ENCODE measurements at places on chromosomes 3 and 15.

- DNase-seq, result no peak
These were observed 63.5 kb downstream of the EPHB1 start for GRCh38 chr3:134858441-134859035.

- peak; percentile 66 for DNase-seq
These were observed 1.0 kb upstream of the MYL3 start for GRCh38 chr3:46864061-46864881.

DNA sequence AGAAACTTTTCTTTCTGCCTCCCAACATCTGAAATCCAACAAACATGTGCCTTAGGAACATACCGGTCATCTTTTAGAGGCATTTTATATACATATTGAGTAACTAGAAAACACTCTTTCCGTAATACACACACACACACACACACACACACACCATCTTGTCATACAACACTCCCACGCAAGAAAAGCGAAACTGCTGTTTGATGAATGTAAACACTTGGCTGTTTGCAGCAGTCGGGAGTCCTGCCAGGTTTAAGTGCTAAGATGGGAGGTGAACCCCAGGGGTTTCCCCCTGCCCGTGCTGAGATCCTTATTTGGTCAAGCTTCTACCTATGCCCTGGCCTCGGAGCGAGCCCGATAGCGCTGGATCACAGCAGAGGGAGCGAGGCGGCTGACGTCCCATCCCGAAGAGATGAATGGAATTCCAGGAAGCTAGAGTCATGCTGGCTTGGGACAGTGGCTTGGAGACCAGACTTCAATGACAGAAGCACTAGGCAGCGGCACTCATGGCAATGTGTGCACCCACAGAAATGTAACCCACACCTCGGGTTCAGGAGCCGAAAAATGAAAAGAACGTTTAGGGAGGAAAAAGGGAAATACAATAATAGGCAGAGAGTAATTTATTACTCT is 1.3 kb upstream of the THBS1 start:
- DNase-seq, result no peak

- no peak for DNase-seq
These were observed 234.8 kb downstream of the CHST2 start for GRCh38 chr3:143354342-143354741.

GRCh38 chr3:23747841-23748240 is 57.9 kb upstream of the UBE2E1 start:
- no peak for DNase-seq

- DNase-seq, result no peak
These were observed 57.3 kb downstream of the GPR171 start for GRCh38 chr3:151145713-151146070.

- DNase-seq, result no peak
These were observed 221.5 kb upstream of the BHLHE40 start for GRCh38 chr3:4757575-4758248.

DNA sequence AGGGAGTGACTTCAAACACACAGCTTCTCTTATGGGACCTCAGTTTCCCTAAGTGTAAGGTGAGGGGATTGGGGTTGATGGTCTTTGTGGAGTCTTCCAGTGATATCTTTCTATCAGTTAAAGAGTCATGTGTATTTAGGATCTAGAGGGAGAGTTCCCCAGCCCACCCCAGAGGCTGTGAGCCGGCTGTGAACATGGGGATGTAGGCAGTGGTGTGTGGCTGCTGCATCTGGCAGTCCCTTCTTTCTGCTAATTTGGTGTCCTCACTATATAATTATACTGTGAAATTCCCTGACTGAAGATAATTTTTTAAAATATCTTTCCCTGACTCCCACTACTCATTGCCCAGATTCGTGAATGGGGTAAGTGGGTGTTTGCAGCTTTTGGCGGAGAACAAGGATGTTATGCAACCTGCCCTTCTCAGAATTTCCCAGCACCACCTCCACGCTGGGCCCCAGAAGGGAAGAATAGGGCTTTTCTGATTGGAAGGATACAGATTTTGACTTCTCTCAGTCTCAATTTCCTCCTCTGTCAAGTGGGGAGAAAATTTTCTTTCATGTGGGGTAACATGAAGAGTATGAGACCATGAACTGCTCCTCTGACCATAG is 79.0 kb upstream of the RASGRF1 start:
- DNase-seq, result no peak

GRCh38 chr3:160128056-160128455 is 97.2 kb upstream of the C3orf80 start:
- no peak for DNase-seq

GRCh38 chr15:38228618-38229017 is 24.0 kb upstream of the SPRED1 start:
- no peak for DNase-seq

DNA sequence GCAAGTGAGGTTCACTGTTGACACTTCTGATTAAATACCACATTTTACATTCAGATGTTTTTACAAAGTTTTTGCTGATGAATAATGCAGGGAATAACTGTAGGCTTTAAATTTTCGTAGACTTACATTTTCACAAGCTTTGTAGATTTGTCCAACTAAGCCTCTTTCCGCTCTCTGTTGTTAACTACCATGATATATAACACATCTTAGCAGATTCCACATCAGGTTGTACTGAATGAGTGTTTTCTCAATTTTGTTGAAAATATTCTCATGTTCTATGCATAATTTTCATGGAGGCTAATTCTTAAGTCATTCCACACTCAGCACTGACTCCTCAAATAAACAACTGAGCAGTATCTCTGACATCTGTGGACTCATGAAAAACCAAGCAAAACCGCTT is 168.3 kb downstream of the RSRC1 start:
- DNase-seq, result no peak

DNA sequence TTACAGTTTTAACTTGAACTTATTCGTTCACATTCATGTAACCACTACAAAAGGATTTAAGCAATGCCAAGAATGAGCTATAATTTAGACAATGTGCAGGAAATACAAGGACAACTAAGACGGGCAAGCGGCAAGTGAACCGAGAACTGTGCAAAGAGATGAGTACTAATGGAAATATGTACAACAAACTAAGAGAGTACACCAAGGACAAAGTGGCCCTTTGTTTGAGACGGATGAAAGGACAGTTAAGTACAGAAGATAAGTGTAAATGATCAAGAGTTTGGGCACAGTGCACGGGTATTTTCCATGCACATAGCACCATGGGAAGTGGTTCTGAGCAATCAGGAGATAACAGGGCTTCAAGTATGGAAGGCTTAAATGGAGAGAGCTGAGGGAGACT is 281.7 kb downstream of the ROBO2 start:
- no peak for DNase-seq

DNA sequence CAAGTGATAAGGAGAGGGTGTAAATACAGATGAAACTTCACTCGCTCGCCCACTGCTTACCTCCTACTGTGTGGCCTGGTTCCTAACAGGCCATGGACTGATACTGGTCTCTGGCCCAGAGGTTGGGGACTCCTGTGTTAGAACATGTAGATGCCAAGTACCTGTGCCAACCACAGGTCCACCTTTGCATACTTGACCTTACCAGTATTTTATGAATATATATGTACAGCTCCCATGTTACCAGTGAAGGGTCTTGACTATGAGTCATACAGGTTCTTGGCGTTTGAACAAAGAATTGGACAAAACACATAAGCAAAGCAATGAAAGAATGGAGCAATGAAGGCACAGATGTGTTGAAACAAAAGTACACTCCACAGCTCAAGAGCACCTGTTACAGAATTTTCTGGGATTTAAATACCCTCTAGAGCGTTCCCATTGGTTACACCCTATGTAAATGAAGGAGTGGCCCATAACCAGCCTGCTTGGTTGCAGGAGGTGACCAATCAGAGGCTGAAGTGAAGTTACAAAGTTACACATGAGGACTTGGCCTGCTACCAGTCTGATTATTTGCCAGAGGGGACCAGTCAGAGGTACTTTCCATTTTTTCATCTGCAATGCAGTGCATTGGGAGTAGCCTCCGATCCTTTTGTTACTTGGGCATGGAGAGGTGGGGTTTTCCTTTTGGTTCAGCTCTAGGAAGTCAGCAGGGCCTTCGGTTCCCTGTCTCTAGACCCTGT is 1.7 kb upstream of the GFM1 start:
- DNase-seq, result no peak

DNA sequence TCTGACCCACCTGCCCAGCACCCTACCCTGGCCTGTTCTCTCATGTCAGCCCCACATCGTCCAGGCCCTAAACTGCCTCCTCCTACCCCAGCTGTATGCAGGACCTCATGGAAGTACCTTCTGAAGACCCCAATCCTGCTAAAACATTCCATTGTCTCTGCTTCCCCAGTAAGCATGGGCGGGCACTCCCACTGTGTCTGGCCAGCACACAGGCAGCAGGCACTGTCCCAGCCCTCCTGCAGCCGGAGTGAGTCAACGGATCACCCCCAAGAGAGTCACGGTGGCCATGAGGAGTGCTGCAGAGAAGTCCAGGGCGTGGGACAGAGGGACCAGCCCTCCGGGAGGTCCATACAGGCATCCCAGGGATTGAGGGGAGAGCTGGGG is 36.4 kb upstream of the SLCO2A1 start:
- DNase-seq, result no peak

DNA sequence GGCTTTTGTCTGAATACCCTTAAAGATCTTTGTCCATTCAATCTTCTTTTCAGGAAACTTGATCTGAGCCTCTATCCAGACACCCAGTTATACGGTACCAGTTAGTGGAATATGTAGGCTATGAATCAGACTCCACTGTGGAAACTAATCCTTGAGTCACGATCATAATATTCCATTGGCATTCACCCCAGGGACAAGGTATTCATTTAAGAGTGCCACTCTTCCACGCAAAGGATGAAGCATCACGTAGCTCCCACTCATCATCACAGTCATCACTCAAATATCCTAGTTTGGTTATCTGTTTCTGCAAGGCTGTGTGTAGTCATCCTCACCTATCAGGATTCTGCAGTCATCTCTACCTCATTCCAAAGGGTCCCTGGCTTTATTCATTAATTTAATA is 85.6 kb downstream of the NEDD4 start:
- DNase-seq, result peak; percentile 3

GRCh38 chr15:68603216-68603595 is 24.4 kb downstream of the CORO2B start:
- DNase-seq, result no peak

- no peak for DNase-seq
These were observed 8.4 kb upstream of the LRRC3B start for GRCh38 chr3:26614006-26614685.

DNA sequence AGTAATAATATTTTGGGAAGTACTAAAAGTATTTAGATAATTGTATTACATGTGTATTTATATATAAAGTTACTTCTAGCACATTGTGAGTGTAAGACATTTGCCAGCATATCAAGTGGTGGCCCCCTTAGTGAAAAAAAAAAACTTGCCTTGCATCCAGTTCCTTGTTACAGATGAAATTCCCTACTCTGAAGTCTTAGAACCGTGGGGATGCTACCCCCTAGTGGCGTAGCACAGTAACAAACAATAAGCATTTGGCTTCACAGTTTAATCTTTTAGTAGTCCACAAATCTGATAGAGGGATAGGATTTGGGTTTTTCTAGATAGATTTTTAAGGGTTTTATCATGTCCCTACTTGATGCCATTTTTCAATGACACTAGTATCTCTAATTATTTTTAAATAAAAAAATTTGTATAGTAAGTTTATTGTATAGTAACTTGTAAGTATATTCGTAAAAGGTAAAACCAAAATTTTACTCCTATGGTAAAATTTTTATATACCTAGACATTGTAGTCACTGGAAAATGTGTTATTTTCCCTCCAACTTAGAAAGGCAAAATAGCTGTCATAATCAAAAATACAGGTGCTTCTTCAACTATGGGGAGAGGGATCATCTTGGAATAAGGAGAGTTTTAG is 14.3 kb downstream of the SMC4 start:
- peak; percentile 64 for DNase-seq

DNA sequence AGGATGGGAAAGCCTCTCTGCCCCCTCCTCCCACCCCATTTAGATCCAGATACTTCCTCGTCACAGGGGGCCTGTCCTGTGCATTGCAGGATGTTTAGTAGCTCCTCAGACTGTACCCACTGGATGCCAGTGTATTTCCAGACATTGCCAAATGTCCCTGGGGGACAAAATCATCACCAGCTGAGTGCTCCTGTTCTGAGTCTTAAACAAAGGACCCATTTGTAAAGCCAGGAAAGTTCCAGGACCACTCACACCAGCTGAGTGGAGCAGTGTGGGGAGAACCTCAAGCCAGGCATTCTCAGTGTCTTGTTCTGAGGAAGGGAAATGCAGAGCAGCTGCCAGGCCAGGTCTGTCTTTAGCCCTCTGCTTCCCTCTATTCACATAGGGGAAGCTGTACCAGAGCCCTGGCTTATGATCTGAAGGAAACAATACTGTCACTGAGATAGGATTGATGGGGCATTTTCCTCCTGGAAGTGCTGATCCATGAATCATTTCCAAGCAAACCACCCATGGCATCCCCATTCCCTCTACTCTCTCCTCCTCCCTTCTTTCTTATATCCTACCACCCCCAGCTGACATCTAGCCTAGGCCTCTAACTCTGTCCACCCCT is 67.4 kb upstream of the MEX3B start:
- DNase-seq, result no peak

- peak; percentile 97 for DNase-seq
These were observed at the start of gene ACY1 for GRCh38 chr3:51982838-51983577. Gene ACY1, plus strand, starts transcription at chr3:51983535. Its CDS starts 530 bp downstream, at chr3:51984065.

DNA sequence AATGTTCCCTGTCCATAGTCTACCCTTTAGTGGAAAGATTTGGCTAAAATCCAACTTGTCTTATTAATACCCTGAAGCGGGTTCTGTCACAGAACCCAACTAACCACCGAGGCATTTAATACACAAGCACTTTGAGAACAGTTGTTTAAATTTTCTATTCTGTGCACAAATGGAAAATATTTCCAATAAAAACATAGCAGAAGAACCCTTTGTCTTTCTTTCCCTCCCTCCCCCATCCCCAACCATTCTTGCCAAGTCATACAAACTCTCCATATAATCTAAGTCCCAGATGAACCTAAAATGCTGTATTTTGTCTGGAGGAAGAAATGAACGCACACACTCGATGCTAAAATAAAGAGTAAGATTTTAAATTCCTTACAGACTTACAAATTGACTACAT is 126.9 kb upstream of the STRIT1 start:
- no peak for DNase-seq

GRCh38 chr3:14535616-14536015 is 4.5 kb downstream of the GRIP2 start:
- DNase-seq, result no peak

Data from SK-N-SH (cell line).